Prostate gland (tissue), 2 donors: ENCODE measurements at places on chromosomes 2 and 18. TPM values are rescaled to one million over a fixed set of nuclear protein-coding genes. Genes with fewer than 3 reads are reported as not detected.
A peak's percentile ranks its signal among the peaks of the same experiment; 100 is the strongest.

GRCh38 chr2:174787487-174788205, 23.4 kb upstream of the CHRNA1 start:
- H3K4me1 ChIP-seq: no peaks in the 10 kb centered on the region
- no peaks in the 10 kb centered on the region for H3K36me3 ChIP-seq
- no peaks in the 10 kb centered on the region for H3K27me3 ChIP-seq
- no peak for DNase-seq
- no peak overlapping the region for H3K27ac ChIP-seq

DNA sequence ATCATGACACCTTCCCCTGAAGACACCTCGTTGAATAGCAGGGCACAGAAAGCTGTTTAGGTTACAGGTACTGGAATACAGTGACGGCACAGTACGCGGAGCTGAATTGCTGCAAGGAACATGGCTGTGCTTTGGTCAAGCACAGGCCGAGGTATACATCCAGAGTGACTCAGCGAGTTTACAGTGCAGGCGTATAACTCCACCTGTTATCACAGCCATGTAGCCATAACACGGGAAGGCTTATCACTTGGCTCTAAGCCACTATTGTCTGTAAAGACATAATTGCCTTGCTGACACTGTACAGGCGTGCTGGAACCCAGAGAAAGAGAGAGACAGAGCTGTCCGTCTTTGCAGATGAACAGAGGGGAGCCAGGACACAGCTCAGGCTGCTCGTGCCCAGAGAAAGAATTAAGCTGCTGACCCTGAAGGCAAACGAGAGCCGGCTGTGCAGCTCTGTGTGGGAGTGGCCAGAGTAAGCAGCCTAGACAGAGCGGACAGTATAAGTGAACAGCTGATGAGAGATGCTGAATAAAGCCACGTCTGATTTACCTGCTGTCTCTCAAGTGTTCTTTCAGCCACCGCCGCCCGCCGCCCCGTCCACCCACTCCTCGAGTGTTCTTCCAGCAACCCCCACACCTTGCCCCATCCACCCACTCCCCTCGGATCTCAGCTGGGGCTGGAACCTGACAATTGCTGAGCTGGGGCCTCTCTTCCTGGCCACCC, 87.3 kb upstream of the PPP1CB start:
- no peaks in the 10 kb centered on the region for H3K27me3 ChIP-seq
- no peak overlapping the region for H3K4me3 ChIP-seq
- H3K4me1 ChIP-seq: peaks cover 2% of the 10 kb centered on the region
- no peak for DNase-seq

DNA sequence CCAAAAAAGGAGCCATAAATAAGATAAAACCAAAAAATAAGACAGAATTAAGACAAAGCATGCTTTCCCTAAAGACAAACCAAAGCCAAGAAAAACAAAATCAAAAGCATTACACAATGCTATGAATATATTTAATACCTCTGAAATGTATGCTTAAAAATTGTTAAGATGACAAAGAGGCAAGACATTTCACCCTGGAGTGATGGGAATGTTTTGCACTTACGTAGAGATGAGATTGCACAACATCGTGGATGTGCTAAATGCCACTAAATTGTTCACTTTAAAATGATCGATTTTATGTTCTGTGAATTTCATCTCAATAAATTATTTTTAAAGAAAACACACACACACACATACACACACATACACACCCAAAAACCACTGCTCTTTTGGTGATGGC, 386.6 kb upstream of the KLHL29 start:
- no peaks in the 10 kb centered on the region for H3K4me1 ChIP-seq
- no peaks in the 10 kb centered on the region for H3K27me3 ChIP-seq
- H3K4me3 ChIP-seq: no peak overlapping the region
- no peak for DNase-seq
- no peak overlapping the region for H3K27ac ChIP-seq

DNA sequence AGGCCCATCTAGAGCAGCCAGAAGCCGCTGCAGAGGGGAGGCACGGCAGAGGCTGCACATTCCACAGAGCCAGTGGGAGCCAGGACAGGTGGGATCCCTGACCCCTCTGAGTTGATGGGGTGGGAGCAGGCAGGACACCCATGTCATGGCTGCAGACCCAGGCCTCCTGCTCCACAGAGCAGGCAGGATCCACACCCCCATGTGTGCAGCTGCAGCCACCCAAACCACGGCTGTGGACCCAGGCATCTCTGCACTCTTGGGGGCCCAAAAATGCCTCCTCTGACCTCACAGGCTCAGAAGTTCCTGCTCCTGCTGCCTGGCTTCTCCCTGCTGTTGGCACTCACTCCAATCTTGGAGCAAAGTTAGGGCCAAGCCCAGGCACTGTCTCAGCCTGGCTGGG, 112.3 kb upstream of the TMEM18 start:
- H3K27me3 ChIP-seq: no peaks in the 10 kb centered on the region
- DNase-seq: no peak
- no peaks in the 10 kb centered on the region for H3K36me3 ChIP-seq
- no peaks in the 10 kb centered on the region for H3K4me1 ChIP-seq
- no peak overlapping the region for H3K27ac ChIP-seq

GRCh38 chr2:119206201-119206600, 17.4 kb upstream of the STEAP3 start:
- no peaks in the 10 kb centered on the region for H3K27me3 ChIP-seq
- DNase-seq: no peak
- no peaks in the 10 kb centered on the region for H3K36me3 ChIP-seq

- DNase-seq: no peak
- H3K36me3 ChIP-seq: no peaks in the 10 kb centered on the region
- peaks cover 7% of the 10 kb centered on the region for H3K4me1 ChIP-seq
- H3K27me3 ChIP-seq: no peaks in the 10 kb centered on the region
Measured at GRCh38 chr18:79524181-79525078, 128.7 kb downstream of the NFATC1 start.

DNA sequence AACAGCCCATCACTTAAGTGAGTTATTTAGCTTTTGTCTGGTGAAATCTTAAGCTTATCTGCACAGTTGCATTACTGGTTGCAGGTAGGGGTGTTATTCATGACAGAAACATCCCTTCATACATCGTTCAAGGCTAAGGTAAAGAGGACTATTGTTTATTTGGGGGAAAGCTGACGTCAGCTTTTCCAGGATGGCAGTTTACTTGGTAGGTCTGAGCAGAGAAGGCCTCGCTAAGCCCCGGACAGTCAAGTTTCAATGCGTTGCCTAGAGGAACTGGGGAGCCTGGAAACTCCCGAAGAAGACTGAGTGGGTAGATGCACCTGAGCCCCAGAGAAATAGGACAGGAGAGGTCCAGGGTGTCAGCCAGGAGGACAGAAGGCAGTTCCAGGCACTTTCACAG, 2.2 kb downstream of the RNU4ATAC start:
- H3K27me3 ChIP-seq: no peaks in the 10 kb centered on the region
- no peaks in the 10 kb centered on the region for H3K4me1 ChIP-seq
- no peak for DNase-seq
- H3K4me3 ChIP-seq: no peak overlapping the region
- H3K36me3 ChIP-seq: no peaks in the 10 kb centered on the region
- H3K27ac ChIP-seq: no peak overlapping the region

The ARHGAP15 gene
- 4.3 TPM for total RNA-seq

DNA sequence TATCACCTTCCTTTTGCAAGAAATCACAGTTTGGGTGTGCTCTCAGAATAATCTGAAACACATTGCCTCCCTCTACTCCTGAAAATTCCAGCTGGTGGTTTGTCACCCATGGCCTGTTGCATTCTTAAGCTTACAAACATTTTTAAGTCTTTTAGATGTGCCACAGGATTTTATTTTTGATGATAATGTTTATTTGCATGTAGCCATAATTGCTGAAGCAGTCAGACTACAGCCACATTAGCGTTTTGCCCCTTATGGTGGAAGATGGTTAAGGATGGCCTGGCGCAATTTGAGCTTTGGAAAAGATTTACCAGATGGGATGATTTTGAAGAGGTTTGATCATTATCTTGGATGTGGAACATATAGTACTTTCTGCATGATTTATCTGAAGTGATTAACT, 439.5 kb downstream of the MEIS1 start:
- H3K4me1 ChIP-seq: no peaks in the 10 kb centered on the region
- no peak for DNase-seq
- H3K27me3 ChIP-seq: no peaks in the 10 kb centered on the region
- H3K4me3 ChIP-seq: no peak overlapping the region

DNA sequence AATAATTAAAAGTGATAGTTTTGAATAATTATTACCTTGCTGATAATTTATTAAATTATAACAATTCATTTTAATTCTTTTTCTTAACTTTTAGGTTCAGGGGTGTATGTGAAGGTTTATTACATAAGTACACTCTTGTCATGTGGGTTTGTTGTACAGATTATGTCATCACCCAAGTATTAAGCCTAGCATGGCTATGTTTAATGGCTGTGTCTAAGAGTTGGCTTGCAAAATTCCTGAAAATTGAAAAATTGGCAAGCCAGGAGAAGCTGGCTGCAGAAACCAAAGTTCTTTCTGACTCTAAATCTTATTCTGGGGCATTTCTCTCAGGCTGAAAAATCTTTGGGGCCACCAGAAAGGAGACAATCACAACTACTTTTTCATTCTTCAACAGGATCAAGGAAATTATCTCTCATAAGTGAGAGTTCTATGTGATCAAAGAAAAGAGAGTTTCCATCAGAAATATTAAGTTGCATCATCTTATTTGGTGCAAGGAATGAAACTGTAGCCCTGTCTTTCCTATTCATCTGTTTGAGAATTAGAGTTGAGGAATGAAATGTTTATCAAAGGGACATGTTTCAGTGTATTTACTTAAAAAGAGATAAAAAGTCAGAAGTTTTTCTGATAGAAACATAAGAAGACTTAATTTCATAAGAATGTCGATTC, 412.1 kb upstream of the CDH2 start:
- DNase-seq: no peak
- no peak overlapping the region for H3K27ac ChIP-seq
- no peaks in the 10 kb centered on the region for H3K27me3 ChIP-seq
- H3K4me1 ChIP-seq: no peaks in the 10 kb centered on the region
- H3K4me3 ChIP-seq: no peak overlapping the region

- no peak overlapping the region for H3K27ac ChIP-seq
- no peaks in the 10 kb centered on the region for H3K27me3 ChIP-seq
- no peaks in the 10 kb centered on the region for H3K36me3 ChIP-seq
- no peaks in the 10 kb centered on the region for H3K4me1 ChIP-seq
- no peak for DNase-seq
- H3K4me3 ChIP-seq: no peak overlapping the region
Measured at GRCh38 chr2:9708683-9709538, 78.1 kb upstream of the YWHAQ start.

GRCh38 chr2:84807063-84807485, 73.8 kb downstream of the TRABD2A start:
- no peak overlapping the region for H3K27ac ChIP-seq
- peak; percentile 27 for DNase-seq
- no peaks in the 10 kb centered on the region for H3K36me3 ChIP-seq
- no peaks in the 10 kb centered on the region for H3K27me3 ChIP-seq

The XDH gene
- total RNA-seq: 2.5 TPM

The MAPRE3 gene
- total RNA-seq: 28.9 TPM

DNA sequence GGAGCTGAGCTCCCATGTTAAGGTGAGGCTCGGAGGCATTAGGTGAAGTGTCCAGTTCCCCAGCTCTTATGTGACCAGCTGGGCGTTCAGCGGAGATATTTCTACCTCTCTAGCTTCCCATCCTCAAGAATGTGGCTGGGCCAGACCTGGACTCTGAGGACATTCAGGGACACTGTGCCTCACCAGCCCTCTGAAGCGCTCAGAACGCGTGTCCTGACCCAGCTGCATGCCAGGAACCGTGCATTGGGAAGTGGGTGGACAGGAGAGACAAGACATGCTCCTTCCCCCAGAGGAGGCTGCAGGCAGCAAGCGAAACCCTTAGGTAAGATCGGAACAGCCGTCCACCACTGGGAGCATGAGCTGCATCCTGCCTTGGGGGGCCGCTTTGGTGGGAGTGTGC, 38.0 kb upstream of the GPAT2 start:
- H3K36me3 ChIP-seq: no peaks in the 10 kb centered on the region
- DNase-seq: no peak
- H3K27me3 ChIP-seq: no peaks in the 10 kb centered on the region

The TCF4 gene
- 87.2 TPM for total RNA-seq

GRCh38 chr2:25698752-25699151, 25.4 kb upstream of the DTNB start:
- H3K4me3 ChIP-seq: no peak overlapping the region
- H3K27ac ChIP-seq: no peak overlapping the region

DNA sequence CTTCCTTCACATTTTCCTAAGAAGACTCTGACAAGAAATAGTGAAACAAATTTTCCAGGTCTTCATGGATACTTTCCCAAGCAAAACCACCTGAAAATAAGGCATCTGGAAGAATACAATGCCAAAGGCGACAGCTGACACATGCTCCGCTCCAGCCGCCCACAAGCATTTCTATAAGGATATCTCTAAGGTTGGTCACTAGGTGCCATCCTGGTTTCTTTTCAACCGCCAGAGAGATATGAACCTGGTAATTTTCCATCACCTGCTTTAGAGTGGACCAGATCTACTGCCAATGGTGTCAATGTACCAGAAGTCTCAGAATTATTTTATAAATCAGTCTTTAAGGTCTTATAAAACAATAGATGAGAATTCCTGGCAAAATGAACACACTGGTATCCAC, 97.2 kb downstream of the GAREM1 start:
- H3K27ac ChIP-seq: peak overlapping the region; percentile 79
- H3K36me3 ChIP-seq: no peaks in the 10 kb centered on the region
- H3K4me3 ChIP-seq: no peak overlapping the region
- no peak for DNase-seq
- no peaks in the 10 kb centered on the region for H3K27me3 ChIP-seq
- peaks cover 11% of the 10 kb centered on the region for H3K4me1 ChIP-seq

- H3K27ac ChIP-seq: no peak overlapping the region
- no peak for DNase-seq
- no peaks in the 10 kb centered on the region for H3K27me3 ChIP-seq
Measured at GRCh38 chr2:111117598-111118480, 2.9 kb upstream of the BCL2L11 start.

The FTCDNL1 gene
- 5.7 TPM for total RNA-seq

- no peak overlapping the region for H3K27ac ChIP-seq
- H3K4me3 ChIP-seq: no peak overlapping the region
- H3K4me1 ChIP-seq: peaks cover 9% of the 10 kb centered on the region
- no peak for DNase-seq
- no peaks in the 10 kb centered on the region for H3K27me3 ChIP-seq
Measured at GRCh38 chr2:168179592-168179991, 67.8 kb downstream of the STK39 start.

- no peak for DNase-seq
- no peak overlapping the region for H3K27ac ChIP-seq
- H3K27me3 ChIP-seq: no peaks in the 10 kb centered on the region
- H3K36me3 ChIP-seq: no peaks in the 10 kb centered on the region
- no peaks in the 10 kb centered on the region for H3K4me1 ChIP-seq
Measured at GRCh38 chr2:41720331-41721251, 327.2 kb upstream of the PKDCC start.

The GALNT13 gene
- 0.87 TPM for total RNA-seq
